Activated CD4-positive, CD25-positive, alpha-beta regulatory T cell treated with anti-CD3 and anti-CD28 coated beads, Interleukin-2, amount 50 U/mL, for 24 hours (primary cell): ENCODE measurements at places on chromosomes 13 and 19.

DNA sequence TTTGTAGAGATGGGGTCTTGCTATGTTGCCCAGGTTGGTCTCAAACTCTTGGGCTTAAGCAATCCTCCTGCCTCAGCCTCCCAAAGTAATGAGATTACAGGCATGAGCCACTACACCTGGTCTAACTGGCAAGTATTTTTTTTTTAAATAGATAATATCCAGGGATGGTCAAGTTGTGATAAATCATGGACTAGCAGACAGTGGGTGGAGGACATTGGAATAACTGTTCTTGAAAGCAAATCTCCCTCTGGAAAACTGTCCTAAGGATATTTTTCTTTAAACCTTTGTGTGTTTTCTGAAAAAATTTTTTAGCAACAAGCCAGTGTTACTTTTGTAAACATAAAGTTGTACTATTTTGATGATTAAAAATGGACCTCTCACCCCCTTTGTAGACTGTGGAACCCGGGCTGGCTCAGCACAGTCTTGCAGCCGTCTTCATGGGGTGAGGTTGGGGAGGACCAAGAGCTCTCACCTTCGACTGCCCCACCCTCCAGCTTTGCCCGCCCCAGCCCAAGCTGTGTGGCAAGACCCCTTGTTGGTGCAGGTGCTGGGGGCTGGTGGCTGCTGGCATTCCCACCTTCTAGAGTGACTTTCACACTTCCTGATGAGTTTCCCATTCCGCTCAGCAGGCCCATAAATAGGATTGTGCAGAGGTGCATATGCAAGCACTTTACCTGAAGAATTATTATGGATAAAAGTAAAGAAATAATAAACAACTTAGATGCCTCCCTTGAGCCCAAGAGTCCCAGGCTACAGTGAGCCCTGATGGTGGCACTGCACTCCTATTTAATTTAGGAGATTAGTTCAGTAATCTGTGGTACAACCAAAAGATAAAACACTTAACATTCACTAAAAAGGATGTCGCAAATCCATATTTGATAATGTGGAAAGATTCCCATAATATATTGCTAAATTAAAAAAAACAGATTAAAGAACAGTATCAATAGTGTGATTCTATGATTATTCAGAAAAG, 107.3 kb downstream of the GADD45B start:
- no peak for ATAC-seq

- peak; percentile 57 for ATAC-seq
Measured at GRCh38 chr19:45676851-45677263, 8.8 kb downstream of the GIPR start.

- no peak for ATAC-seq
Measured at GRCh38 chr13:105773863-105774538, 761.5 kb downstream of the EFNB2 start.

- no peak for ATAC-seq
Measured at GRCh38 chr19:28014615-28015405, 1198.1 kb downstream of the UQCRFS1 start.

- ATAC-seq = no peak
Measured at GRCh38 chr19:12792853-12793289, 1.6 kb downstream of the JUNB start.

- no peak for ATAC-seq
Measured at GRCh38 chr13:52847322-52847681, 1.1 kb downstream of the PCDH8 start.

GRCh38 chr13:64884976-64885375, 2345.2 kb downstream of the PCDH9 start:
- ATAC-seq = no peak

GRCh38 chr19:41298348-41298964, 11.5 kb upstream of the CCDC97 start:
- ATAC-seq = peak; percentile 10

DNA sequence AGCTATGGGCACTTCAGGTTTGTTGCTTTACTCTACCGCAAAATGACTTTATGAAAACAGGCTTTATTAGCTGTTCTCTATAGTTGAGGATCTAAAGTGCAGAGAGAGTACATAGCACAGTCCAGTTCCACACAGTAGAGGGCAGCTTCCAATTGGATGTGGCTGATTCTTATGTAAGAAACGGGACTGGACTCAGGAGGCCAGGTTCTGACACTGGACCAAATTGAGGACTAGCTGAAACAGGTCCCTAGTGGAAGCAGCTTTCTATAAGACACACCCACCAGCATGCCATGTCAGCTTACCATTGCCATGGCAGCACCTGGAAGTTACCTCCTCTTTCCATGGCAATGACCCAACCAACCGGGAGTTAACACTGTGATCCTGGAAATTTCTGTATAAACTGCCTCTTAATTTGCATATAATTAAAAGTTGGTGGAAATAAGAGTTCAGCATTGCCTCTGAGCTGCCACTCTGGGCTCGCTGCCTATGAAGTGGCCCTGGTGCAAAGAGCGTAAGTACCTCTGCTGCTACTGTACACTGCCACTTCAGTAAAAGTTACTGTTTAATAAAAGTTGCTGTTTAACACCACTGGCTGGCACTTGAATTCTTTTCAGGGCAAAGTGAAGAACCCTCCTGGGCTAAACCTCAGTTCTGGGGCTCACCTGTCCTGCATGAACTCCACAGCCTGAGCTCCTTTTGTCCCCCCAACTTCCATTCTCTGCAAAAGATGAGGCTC, 211.9 kb upstream of the SLC10A2 start:
- no peak for ATAC-seq

DNA sequence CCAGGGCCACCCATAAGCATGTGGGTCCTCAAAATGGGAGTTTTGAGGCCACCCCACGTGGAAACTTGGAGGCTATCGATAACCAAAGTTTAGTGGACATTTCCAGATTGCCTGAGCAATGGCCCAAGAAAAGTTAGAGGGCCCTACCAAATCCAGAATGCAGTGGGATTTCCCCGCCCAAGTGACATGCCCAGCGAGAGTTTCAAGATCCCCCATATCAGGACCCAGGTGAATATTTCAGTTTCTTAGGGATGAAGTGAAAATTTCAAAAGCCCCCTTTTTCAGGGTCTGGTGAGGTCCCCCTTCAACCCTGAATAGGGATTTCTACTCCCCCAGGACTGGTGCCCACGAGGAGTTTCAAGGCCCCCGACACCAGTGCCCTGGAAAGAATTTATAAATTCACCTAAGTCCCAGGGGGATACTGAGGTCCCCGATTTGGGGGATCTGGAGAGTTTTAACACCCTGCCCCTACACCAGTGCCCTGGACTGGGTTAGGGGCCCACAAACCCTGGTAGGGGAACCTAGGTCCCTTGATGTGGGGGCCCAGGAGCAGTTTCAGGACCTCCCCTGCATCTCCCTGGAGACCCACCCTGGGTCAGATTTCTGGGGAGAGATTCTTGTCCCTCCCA, 695 bp downstream of the BST2 start:
- ATAC-seq = no peak

DNA sequence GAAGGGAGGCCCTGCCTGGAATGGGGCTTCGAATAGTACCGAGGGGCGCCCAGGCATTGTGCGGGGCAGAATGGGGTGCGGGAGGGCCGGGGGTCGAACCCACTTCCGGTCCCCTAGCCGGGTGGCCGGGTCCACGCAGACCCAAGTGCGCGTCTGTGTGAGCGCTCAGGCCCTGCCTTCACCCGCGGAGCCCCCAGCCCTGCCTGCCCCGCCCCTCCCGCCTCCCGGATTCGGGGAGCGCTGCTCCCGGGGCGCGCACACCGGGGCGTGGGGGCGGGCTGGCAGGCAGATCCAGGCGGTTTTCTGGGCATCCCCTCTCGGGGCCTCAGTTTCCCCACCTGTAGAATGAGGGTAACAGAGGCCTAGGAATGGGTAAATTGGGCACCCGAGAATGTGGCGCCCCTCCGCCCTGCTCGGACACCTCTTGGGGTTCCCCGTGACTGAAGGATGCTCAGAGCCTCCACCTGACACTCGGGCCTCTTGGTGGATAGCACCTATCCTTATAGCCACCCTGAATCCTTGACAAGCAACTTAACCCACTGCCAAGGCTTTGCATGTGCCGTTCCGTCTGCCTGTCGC, 682 bp downstream of the PIK3R2 start:
- ATAC-seq = no peak

DNA sequence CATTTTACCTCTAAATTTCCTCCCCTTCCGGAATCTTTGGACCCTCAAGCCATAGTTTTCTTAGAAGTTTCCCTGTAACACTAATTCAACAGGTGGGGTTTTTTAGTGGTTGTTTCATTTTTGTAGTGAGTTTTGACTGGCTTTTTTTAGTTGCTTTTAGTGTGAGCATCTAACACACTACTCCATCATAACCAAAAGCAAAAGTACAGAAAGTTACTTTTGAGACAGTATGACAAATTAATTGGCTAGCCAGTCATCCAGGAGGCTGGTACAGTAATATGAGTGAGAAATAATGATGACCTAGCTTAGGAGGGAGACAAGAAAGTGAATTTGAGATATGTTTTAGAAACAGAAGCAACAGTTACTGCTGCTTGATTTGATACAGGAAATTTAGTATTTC, 71.5 kb downstream of the DNAJC15 start:
- peak; percentile 95 for ATAC-seq

DNA sequence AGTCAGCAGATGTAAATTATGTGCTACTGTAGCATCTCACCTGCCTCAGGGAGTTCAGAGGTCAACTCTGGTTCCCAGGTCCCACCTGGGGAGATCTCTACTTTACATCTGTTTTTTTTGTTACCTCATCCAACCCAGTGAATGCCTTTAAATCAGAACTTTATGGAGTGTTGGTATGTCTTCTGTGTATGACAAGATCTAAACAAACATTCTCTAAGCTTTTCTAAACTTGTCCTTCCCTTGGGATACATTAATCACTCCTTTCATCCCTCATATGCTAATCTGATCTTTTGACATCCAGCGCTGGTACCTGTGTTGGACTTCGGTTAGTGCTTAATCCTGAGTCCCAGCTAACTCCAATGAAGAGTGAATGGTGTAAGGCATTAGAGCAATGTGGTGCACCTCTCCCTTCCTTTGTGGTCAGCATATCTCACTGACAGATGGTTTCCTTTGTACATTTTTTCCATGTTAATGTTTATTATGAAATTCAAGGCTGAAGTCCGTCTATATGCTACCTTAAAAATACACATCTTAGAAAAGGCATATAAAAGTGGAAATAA, 213.4 kb downstream of the ABCC4 start:
- ATAC-seq = no peak

DNA sequence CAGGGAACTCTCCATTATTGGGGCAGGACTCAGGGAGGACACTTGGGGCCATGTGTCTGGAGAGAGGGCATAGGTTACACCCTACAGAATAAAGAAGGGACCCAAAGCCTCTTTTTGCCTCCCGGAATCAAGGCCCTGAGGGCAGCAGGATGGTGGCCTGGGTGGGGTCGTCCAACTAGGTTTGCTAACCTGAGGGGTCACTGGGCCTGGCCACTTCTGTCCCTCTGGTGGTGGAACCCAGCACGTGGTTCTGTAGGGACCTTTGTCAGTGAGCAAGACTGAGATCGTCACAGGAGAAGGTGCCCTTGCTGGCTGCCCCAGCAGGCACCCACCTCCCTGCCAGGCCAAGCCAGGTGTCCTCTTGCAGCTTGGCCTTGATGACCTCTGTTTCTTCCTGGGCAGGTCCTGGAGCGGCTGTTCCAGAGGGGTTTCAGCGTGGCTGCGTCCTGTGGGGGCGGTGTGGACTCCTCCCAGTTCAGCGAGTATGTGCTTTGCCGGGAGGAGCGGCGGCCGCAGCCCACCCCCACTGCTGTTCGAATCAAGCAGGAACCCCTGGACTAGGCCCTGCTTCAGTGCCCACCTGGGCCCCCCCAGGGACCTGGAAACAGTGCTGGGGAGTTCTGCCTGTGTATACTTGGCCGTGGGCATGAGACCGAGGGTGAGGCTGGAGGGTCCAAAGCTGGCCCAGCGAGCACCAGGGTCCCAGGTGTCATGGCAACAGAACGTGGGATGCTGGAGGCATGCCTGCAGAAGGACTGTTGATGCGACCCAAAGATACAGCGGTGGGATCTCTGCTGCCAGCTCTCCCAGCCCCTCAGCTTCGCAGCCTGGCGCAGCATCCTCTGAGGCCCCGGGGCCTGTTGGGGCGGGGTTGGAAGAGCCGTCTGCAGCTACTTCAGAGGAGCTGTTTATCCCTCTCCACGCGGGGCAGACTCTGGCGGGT, 16.0 kb downstream of the KCTD15 start:
- no peak for ATAC-seq

- ATAC-seq = no peak
Measured at GRCh38 chr13:50267917-50268316, 252.7 kb downstream of the KCNRG start.

DNA sequence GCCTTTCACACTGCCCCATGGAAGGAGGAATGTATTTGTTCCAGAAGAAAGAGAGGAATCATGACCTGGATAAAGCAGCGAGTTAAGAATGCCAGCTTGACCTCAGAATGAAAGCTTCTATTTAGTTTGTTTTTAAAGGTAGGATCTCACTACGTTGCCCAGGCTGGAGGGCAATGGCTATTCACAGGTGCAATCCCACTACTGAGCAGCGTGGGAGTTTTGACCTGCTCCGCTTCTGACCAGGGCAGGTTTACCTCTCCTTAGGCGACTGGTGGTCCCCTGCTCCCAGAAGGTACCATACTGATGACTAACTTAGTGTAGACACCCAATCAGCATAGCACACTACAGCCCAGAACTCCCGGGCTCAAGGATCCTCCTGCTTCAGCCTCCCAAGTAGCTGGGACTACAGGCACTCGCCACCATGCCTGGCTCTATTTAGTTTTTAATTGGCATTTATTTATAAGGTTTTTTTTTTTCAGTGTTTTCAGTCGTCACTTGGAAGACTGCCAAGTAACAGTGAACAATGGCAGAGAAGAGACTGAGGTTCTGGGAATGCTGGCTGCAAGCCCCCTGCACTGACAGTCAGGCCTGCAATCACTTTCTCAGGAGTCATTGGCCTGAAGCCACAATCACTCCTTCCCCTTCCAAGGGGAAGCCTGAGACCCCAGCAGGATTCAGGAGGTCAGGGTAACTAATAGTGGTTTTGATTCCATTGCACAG, 73.1 kb downstream of the EPS15L1 start:
- ATAC-seq = no peak

DNA sequence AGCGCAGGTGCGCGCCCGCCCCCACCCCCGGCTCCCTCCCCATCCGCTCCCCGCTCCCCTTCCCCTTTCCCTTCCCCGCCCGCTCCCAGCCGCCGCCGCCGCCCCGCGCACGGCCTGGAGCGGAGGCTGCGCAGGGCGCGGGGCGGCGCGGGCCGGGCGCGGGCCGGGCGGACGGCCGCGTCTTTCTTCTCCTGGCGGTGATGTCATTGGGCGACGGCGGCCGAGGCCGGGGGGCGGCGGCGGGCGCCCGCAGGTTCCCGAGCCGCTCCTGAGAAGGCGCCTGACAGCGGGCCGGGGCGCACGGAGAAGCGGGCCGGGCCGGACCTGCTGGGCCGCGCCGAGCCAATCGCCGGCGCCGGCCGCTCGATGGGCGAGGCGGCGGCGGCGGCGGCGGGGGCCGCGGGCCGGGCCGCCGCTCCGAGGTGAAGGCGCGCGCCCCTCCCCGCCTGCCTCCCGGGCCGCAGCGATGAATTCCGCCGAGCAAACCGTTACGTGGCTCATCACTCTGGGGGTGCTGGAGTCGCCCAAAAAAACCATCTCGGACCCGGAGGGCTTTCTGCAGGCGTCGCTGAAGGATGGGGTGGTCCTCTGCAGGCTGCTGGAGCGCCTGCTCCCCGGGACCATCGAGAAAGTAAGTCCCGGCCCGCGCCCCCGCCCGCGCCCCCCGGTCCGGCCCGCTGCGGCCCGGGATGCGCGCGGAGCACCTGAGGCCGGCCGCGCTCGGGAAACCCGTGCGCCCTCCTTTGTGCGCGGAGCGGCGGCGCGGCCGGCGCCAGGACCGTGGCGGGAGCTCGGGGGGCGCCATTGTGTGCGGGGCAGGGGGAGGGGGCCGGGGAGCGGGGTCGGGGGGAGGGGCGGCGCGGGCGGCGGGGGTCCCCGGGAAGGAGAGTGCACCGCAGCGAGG, at the start of gene ARHGEF7:
Gene ARHGEF7, plus strand, starts transcription at position 250 of the 904 bp plus-strand sequence. Its CDS starts 217 bp downstream, at position 467.
- ATAC-seq = no peak
